NCI-H510A treated with DMSO at 0.1 percent for 48 hours (cell line): ENCODE measurements at places on chromosomes 16 and 17.

DNA sequence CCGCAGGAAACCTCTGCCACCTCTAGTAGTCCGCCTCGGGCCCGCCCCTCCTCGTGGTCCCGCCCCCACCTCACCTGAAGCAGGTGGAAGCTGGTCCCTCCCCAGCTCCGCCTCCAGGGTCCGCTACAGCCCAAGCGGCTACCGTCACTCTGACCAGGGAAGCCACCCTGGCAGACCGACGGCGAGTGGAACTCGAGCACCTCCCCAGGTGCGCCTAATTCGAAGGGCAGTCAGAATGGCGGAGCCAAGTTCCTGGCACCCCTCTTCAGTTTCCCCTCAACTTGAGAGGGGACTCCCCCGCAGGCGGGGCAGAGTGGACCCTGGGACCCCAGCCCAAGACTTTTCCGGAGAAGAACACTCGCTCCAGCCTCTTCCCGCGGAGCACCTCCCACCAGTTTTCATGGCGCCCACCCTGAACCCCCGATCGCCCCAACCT, 507 bp downstream of the FHOD1 start:
- peak; percentile 86 for DNase-seq

DNA sequence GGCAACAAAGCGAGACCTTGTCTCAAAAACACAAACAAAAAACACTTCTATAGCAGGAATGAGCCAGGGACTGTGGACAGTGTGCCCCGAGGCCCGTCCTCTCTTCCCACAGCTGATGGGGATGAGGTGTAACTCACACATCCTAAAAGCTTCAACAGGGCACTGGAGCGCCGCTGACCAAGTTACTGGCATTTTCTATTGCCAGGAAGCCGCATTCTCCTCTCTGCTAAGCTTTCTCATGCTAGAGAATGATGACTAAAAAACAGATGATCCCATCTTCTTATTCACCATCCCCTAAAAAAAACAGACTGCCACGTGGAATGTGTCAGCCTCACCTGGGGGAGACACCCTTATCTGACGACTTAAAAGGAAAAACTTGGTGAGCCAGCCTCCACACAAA, 16.3 kb downstream of the CARHSP1 start:
- no peak for DNase-seq

DNA sequence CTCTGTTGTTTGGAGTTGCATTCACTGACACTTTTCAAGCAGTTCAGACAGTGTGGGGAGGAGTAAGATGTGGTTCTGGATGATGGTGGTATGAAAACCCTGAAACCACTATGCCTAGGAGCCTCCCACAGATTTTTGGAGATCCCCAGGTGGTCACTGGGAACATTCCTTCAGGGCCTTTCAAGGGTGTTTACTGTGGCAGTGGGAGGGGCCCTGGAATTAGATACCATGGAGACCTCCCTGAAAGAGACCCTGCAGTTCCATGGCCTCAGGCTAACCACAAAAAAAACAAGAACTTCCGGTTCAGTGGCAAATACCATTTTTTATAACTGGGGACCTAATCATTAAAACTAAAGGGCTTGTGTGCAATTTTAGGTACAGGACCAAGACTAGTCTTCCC, 79.9 kb downstream of the TMEM100 start:
- DNase-seq, result no peak

DNA sequence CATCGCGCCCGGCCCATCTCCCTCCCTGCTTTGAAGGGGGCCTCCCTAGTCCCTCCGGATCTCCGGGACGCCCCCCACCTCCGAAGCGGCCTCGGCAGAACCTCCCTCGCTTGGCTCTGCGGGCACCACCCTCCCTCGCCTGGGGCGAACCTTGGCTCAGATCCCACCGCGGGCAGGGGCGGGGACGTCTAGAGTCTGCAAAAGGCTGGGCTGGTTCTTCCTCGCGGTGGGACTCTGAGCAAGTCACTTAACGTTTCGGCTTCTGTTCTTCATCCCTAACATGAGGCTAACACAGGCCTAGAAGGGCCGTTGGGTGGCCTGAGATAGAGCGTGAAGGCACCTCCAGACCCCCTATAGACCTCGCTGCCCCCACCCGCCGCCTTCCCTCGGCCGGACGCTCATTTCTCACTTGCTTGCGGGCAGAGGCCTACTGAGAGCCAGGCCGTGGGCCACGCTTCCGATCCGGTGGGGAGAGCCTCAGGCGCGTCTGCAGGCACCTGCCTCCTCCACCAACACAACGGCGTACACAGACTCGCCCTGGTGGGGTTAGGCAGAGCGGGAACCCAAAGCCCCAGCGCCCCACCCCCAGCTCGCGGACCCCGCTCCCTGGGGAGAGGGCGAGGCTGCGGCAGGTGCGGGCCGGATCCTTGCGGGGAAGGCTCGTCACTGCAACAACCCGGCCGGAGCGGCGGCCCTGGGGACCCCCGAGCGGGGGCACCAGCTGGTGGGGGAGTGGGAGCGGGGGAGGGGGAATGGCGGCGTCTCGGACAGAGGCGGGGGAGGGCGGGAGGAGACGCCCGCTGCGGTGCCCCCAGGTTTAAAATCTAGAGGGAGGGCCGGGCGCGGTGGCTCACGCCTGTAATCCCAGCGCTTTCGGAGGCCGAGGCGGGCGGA, 5.4 kb downstream of the MYO1C start:
- no peak for DNase-seq

DNA sequence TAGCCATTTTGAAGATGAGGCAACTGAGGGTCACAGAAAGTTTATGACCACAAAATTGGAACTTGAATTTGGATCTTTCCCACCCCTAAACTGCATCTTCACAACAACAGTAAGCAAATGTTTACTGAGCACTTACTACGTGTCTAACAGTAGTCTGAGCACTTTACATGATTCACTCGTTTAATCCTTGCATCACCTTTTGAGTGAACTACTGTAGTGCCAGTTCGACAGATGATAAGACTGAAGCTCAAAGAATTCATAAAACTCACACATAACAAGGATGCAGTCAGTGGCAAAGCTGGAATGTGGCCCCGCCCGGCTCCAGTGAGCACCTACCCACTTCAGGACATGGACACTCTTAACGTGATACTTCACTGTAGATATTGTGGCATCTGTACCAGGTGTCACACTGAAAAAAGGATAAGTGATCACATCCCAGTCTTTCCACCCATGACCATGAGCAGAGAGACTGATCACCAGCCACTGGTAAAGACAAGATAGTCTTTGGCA, 36.0 kb upstream of the HLF start:
- DNase-seq, result peak; percentile 4

DNA sequence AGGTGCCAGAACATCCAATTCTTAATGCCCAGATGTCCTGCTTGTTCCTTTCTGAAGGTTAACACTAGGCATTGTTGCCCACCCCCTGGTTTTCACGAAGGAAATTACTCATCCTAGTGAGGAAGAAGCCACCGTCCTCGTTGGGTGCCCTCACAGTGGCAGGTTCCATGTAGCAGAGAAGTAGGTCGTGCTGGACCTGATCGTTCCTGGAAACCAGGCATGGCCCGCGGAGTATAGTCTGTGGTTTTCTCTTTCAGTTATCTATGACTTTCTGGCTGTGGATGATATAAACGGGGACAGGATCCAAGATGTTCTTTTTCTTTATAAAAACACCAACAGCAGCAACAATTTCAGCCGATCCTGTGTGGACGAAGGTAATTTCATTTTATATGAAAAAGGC, 16.5 kb downstream of the RGS11 start:
- DNase-seq, result no peak

- no peak for DNase-seq
Observed at GRCh38 chr16:17769065-17769464, 298.3 kb upstream of the XYLT1 start.

DNA sequence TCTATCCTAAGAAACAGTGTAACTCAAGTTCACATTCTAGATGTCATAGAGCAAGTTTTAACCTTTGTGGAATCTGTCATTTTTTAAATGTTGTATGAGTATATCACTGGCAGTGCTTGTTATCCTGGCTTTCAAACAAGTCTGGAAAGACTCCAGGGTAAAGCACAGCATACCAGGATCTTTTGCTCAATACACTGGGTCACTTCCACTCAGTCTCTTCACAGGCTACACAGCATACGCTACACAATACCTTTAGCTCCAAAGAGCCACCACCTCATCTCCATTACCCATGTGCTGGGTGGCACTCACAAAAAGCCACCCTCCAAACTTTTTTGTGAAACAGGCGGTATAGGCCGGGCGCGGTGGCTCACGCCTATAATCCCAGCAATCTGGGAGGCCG, 69.5 kb downstream of the PARN start:
- DNase-seq, result no peak

DNA sequence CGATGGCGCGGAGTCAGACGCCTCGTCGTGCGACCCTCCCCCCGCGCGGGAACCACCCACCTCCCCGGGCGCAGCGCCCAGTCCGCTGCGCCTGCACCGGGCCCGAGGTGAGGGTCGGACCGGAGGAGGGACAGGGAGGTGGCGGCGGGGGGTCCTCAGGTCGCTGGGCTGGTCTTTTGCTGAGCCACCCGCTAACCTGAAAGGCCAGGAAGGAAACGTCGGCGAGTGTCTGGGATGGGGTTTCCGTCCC, 4.9 kb downstream of the TBX2 start:
- DNase-seq, result no peak

- no peak for DNase-seq
Observed at GRCh38 chr16:49307176-49307575, 25.5 kb upstream of the CBLN1 start.

DNA sequence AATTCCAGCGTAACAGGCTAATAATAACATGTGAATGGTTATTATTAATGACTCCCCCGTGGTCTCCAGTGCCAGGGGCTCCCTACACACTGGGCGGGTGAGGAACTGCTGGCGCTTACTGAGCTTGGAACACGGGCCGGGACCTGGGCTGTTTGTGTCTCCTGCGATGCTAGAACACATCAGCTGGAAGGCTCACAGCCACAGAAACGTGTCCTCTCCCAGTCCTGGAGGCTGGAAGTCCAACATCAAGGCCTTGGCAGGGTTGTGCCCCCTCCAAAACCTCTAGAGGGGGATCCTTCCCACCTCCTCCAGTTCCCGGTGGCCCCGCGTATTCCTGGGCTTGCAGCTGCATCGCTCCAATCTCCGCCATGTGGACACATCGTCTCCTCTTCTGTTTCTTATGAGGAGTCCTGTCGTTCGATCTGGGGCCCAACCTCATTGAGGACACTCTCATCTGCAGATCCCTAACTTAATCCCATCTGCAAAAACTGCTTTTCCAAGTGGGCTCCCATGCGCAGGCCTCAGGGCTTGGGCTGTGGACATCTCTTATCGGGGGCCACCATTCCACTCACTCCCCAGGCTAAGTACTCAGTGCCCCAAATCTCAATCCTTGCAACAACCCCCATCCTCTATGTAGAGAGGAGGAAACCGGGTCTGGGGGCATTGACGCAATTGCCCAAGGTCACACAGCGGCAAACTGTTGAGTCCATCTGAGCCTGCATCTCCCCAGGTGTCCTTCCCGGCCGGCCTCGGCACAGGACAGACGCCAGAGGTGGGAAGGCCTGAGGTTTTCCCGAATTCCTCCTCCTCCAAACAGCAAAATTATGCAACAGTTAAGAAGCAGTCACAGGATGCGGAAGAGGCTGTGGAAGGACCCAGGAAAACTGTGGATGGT, 193.9 kb downstream of the IRF8 start:
- DNase-seq, result no peak

GRCh38 chr16:55703003-55704001, 47.5 kb downstream of the SLC6A2 start:
- peak; percentile 38 for DNase-seq

GRCh38 chr17:14815079-14815478, 450.0 kb downstream of the PMP22 start:
- DNase-seq, result no peak

DNA sequence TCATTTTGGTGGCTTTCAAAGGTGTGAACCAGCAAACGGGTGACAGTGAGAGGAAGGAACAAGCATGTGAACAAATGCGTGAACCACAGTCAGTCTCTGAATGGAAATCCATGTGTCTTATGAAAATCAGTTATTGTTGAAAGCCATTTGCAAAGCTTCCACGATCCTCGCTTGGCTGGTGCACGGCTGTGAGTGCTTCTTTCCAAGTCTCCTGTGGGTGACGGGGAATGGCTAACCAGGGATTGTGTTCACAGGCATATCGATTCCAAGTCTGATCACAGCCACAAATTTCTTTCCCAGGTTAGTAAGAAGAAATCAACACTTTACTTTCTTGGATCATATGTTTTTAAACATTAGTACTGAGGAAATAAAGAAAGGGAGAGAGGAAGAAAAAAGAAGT, 556.9 kb upstream of the RBFOX1 start:
- no peak for DNase-seq

GRCh38 chr17:7011942-7012254, 526 bp upstream of the RNASEK start:
- no peak for DNase-seq

DNA sequence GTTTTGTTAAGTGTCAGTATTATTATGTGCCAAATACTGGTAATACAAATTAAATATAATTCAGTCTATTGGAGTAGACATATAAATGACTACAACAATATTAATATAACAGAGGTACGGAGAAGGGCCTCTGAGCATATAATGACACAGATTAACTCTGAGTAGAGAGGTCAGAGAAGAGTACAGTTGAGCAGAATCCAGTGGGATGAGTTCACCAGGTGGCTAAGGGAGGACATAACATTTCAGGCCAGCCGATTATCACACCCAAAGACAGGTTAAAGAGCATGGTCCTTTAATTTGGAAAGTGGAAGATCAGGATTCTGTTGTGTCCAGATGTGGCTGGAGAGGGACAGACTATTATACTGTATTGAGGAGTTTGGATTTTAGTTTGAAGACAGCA, 11.3 kb downstream of the NFATC3 start:
- no peak for DNase-seq

- DNase-seq, result no peak
Observed at GRCh38 chr17:63250830-63251229, 195.3 kb downstream of the CYB561 start.

DNA sequence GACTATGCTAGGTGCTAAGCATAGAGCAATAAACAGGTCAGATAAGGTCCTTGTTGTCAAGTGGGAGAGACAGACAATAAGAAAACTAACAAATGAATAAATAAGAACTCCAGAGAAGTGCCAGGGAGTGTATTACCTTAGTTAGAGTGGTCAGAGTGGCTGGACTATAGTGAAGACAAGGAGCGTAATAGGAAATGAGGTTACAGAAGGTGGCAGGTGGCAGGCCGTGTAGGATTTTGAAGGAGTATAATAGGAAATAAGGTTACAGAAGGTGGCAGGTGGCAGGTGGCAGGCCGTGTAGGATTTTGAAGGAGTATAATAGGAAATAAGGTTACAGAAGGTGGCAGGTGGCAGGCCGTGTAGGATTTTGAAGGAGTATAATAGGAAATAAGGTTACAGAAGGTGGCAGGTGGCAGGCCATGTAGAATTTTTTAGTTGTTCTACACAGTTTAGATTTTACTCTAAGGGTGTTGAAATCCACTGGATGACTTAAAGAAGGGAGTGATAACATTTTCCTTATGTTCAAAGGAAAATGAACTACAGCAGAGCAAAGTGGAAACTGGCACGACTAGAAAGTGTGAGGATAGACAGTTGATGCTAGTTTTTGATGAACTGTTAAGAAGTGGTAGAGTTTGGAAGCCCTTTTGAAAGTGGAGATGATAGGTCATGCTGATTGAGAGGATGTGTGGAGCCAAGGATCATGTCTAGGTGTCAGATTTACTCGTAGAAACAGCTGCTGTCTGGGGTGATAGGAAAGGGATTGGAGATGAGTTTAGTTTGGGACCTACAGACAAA, 3.6 kb upstream of the KRTAP3-1 start:
- DNase-seq, result peak; percentile 39
